ENCODE measurements at places on chromosomes 7 and 10. TPM values are rescaled to one million over a fixed set of nuclear protein-coding genes. Genes with fewer than 3 reads are reported as not detected.

DNA sequence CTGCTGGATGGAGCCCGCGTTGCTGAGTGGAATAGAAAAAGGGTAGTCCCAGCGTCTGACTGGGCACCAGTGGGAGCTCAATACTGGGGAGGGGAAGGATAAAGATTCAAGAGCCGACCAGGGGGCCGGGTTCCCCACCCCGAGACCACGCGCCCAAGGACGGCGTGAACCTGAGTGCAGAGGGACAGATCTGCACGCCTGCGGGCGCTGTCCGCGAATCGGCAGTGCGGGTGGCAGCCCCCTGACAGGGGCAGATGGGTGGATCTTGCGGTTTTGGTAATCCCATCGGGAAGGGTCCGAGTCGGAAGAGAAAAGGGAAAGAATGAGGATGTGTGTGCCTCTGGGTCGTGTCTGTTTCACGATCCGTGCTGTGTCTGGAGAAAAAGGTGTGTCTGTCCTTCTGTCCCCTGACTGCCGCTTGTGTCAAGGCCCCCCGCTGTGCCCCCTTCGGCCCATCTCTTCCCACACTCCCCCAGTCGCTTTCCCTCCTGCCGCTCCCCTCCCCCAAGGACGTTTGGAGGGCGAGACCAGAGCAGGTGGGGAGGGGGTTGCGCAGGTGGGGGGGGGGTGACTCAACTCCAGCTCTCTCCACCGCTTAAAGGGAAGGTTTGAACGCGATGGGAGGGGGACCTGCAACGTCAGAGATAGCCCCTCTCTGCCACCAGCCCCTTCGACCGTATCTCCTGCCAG, 734 bp upstream of the VGF start:
- peak; percentile 84 for DNase-seq

DUSP5 gene
- 25.1 TPM for total RNA-seq

DNA sequence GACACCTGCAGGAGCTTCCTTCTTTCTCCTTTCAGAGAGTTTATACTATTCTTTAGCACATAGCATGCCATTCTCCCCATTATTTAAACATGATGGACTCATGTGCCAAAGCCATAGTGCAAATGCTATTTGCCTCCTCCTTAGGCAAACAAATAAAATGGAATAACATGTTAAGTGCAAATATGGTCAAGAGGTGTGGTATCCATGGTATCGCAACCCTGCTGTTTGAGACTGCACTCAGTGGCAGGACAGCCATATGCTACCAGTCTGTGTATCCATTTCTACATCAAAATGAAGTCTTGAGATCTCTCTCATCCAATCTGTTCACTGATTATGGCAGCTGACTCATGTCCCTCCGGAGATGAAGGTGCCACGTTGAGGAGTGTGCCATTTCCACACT, 22.8 kb downstream of the HEPACAM2 start:
- no peak for DNase-seq

TMEM176A gene
- not detected for total RNA-seq

DNA sequence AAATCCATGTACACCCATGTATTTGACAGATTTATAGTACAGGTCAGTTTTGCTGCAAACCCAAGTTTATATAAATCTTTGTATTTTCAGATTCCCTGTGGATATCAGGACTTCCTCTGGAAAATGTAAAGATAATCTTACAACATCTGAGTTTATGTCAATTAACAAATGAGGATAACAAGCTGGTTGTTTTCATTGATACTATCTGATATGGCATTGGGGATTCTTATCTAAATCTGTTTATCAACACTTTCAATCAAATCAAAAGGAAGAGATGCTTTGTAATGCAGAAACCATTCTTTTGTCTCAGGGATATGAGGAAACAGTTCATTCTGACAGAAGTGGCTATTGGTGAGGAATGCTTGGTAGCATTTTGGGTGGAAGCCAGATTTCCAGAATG, 64.9 kb upstream of the FAM204A start:
- no peak for DNase-seq

- no peak for DNase-seq
Observed at GRCh38 chr7:103048833-103049232, 25.8 kb downstream of the FBXL13 start.

TCF7L2 gene
- 12.0 TPM for total RNA-seq

ACHE gene
- total RNA-seq, result 19.2 TPM

DNA sequence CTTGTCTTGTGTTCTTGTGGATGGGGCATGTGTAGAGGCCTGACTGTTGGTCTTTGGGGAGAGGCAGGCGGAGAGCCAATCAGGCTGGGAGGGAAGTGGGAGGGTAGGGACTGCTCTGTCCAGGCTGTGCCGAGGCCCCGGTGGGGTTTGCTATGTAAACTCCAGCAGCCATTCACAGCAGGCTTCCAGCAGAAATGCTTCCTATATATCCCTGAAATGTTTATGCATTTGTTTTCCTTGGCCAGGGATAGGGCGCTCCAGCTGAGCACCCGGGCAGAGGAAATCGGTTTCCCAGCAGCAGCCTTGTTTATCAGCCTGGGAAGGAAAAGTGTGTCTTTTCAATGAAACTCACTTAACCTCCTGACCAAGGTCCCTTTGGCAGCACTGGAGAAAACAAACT, 18.3 kb upstream of the AQP1 start:
- DNase-seq, result no peak

COL28A1 gene
- 0.17 TPM for total RNA-seq

ADAMTS14 gene
- total RNA-seq, result 2.4 TPM

GRCh38 chr10:42962110-42962901, 114.6 kb upstream of the RET start:
- DNase-seq, result peak; percentile 20

PON3 gene
- not detected for total RNA-seq

DNA sequence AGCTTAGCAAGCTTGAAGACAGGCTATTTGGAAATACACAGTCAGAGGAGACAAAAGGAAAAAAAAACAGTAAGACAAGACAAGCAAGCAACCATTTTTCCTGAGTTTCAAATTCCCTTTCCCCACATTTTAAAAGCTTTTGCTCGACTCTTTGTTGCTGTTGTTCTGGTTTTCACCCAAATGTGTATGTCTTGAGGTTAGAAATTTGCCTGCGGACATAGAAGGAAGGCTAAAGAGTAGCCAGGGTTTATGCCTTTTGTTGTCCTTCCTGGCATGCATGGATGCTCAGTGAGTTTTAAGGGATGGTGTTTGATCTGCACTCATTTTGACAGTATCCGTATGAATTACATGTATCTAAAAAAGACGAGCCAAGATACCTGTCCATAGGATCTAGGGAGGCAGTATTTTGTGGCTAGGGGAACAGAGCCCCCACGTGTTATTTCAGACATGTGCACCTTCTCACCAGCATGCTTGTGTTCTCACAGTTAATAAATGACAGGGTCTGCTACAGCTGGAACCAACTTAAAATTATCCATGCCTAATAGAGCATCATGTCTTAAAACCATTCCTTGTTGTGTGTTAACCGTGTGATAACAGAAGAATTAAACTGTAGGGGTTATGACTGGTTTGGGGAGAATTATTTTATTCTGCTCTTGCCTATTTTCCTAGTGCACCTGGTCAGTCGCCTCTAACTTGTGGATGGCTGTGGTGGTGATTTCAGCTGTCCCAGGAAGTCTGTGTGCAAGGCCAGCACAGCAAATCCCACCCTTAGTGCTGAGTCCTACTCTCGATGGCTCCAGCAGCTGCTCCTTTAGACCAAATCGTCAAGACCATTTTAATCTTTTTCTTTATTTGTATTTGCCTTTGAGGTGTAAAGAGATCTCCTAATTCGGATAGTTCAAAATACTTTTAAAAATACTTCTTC, 9.1 kb downstream of the WIPF3 start:
- no peak for DNase-seq

- DNase-seq, result peak; percentile 75
Observed at GRCh38 chr7:94655848-94656657, at the start of gene SGCE. Gene SGCE, minus strand, starts transcription at chr7:94656133. Its CDS starts 35 bp downstream, at chr7:94656098.

DNA sequence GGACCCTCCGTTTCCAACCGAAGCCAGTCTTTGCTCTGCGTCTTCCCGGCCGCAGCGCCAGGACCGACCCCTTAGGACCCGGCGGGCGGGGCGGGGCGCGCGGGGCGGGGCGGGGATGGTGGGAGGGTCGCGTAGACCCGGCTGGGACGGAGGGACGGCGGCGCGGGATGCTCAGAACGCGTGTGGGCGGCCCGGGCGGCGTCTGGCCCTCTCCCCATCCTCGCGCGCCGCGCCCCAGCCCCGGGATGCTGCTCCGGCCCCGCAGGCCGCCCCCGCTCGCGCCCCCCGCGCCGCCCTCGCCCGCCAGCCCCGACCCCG, at the start of gene UTF1:
Gene UTF1, plus strand, starts transcription at position 174 of the 318 bp plus-strand sequence. Its CDS starts 72 bp downstream, at position 246.
- DNase-seq, result peak; percentile 88
